Mucosa of gallbladder (tissue), 1 donor: ENCODE measurements at places on chromosomes 4 and X. TPM values are rescaled to one million over a fixed set of nuclear protein-coding genes. Genes with fewer than 3 reads are reported as not detected.

ARHGAP10 gene
- 52.2 TPM for total RNA-seq

USP46 gene
- total RNA-seq, result 19.1 TPM

DNA sequence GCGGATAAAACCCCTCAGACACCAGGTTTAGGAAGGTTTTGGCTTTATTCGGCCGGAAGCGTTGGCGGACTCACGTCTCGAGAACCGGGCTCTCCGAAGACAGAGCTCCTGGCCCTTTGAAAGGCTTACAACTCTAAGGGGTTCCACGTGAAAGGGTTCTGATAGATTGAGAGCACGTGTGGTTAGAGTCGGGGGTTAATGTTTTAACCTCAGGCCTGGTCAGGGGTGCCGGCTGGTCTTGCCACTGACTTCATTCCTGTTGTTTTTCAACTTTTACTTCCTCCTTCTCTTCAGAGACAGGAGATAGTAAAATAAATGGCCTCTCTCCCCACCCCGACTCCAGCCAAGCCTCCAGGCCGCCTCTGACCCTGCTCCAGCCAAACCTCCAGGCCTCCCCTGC lies 4.7 kb upstream of the ASMT start:
- no peak for DNase-seq

DNA sequence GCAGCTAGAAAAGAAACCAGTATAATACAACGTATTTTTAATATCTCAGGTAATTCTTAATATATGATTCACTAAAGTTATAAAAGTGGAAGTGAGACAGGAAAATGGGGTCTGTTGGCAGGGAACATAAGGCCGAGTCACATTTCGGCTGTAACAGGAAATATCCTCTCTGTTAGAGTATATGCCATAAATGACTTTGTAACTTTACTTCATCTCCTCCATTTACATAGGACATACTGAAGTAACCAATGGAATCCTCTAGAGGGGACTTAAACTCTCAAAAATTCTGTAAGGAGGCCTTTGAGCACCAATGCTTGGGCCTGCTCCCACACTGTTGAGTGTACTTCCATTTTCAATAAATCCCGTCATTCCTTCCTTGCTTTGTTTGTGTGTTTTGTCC lies 71.3 kb downstream of the ANKRD17 start:
- no peak for DNase-seq

- no peak for DNase-seq
These were observed 34.7 kb downstream of the P2RY10 start for GRCh38 chrX:78979789-78980464.

- no peak for DNase-seq
These were observed 8.2 kb downstream of the PRRG3 start for GRCh38 chrX:151703487-151703886.

GRCh38 chr4:86657910-86658309 lies 63.8 kb downstream of the PTPN13 start:
- DNase-seq, result no peak
